SJCRH30 (cell line): ENCODE measurements at places on chromosomes 6 and 20. TPM values are rescaled to one million over a fixed set of nuclear protein-coding genes. Genes with fewer than 3 reads are reported as not detected.
A peak's percentile ranks its signal among the peaks of the same experiment; 100 is the strongest.

DNA sequence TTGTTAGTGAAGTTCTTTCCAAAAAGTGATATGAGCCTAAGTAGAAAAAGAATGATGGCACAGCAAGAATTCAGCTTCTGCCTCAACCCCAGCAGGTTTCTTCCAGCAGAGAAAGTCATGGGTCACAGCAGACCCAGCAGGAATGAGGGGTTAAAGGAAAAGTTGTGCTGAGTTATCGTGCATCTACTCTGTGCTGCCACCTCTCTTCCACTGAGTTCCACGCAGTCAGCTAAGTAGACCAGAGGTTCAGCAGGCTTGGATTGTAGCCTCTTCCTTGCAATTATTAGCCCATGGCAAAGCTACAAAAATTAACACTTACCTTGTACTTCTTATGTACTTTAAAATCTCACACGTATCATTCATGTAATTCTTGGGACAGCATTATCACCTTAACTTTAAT is 510.8 kb downstream of the PTPRT start:
- peak; percentile 33 for DNase-seq

DNA sequence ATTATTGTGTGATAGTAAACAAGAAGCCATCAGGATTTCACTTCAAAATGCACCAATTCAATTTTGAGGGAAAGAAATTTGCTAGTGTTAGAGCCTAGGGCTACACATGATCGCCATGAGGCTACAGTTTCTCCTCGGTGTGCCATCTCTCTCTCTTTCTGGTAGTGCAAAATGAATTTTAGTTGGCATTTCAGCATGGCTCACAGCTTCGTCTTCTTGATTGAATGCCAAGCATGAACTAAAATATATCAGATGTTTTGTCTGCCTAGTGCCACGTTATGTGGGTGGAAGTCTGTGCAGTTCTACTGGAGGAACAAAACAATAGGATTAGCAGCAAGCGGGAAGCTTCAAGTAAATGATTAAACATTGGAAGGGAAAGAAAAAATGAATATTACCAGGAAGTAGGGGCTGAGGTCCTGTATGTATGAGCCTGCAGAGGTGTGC is 6.8 kb upstream of the MRAP2 start:
- no peak for DNase-seq

GRCh38 chr6:154550779-154551178 is 40.3 kb upstream of the CNKSR3 start:
- DNase-seq: no peak

CENPB gene
- 34.6 and 36.7 TPM in 2 replicates for total RNA-seq

- peak; percentile 88 for DNase-seq
These were observed 5.8 kb upstream of the USP45 start for GRCh38 chr6:99520855-99521632.

DNA sequence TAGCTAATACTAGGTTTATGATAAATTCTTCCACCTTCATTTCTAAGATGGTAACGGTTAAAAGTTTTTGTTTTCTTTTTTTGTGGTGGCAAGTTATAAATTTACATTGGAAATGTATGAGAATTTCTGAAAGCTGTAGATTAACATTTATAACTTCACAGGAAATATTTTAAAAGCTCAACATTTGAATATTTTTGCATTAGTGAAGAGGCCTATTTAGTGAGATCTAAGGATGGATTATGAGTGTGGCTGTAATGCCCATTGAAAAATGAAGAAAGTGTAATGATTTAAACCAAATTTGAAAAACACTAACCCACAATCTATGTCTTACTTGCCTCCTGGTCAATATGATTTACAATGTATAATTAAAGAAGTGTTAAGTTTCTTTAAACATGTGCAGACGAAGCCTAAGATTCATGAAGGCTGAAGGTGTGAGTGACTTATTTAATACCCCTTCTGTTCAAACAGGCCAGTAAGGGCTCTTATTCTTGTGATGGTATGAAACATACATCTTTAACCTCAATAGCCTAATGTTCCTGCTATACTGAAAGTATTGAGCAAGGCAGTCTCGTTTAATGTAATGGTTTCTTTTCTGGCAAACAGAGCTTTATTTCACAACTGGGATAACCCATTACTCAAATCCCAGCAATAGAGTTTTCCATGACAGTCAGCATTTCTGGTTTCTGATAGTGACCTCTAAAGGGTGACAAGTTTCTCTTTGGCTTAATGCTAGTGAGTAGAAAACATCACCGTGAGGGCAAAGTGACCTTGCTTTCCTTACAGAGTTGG is 13.2 kb downstream of the HDGFL1 start:
- no peak for DNase-seq

RAET1G gene
- not detected in 2 replicates for total RNA-seq

- no peak for DNase-seq
These were observed 72.8 kb upstream of the ADTRP start for GRCh38 chr6:11851387-11851786.

DNA sequence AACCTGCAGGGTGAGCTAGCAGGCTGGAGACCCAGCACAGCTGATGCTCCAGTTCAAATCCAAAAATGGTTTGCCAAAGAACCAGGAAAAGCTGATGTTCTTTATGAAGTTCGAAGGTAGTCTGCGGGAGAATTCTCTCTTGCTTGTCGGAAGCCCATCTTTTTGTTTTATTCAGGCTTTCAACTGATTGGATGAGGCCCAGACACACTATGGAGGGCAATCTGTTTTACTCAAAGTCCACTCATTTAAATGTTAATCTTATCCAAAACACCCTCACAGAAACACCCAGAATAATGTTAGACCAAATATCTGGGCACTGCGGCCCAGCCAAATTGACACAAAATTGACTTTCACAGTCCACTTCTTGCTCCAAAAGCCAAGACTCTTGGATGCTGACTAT is 105.6 kb upstream of the PMEPA1 start:
- no peak for DNase-seq

LRRC73 gene
- 0.14 TPM in 1 of 2 replicates, not detected in the other for total RNA-seq

DNA sequence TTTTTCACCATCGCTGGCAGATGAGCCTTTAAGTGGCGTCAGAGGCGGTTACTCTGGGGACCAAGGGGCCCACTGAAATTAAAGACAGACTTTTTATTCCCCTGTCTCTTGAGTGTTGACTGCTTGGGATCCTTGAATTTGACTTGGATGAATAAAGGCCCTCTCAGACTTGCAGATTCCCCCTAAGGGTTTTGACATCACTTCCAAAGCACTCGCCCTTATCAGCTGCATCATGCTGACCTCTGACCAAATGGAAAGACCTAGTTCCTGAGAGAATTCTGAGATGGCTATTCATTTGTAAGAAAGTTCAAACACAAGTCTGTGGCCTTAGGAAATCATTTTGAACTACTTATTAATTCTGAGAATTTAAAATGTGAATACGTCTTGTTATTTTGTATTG is 13.5 kb upstream of the MOXD1 start:
- no peak for DNase-seq

GRCh38 chr6:74343804-74344203 is 647.8 kb downstream of the CD109 start:
- DNase-seq: no peak

DNA sequence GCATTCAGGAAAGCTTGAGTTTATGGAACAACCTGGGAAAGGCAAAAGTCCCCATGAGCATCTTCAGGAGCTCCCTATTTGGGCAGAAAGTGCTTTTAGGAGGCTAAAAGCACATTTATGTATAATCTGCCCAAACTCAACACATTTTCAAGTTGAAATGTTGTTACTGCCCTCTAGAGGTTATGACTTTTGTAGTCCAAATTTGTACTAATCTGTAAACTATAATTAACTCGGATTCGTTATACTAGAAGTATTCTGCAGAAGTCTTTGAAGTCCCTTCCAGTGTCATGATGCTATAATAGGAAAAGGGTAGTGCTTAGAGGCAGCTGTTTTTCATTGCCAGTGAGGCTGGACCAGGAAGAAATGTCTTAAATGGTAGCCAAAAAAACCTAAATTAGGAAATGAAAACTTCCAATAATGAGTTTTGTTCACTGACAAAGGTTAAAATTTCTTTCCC is 44.8 kb upstream of the EMILIN3 start:
- peak; percentile 54 for DNase-seq

RXRB gene
- 24.4 and 25.9 TPM in 2 replicates for total RNA-seq

GPR63 gene
- 8.7 and 9.8 TPM in 2 replicates for total RNA-seq

- DNase-seq: no peak
These were observed 2.4 kb downstream of the MICAL1 start for GRCh38 chr6:109453156-109453555.

PAK5 gene
- not detected in 2 replicates for total RNA-seq

AVP gene
- total RNA-seq: not detected in 2 replicates

BANF2 gene
- not detected in 2 replicates for total RNA-seq

HSPA1L gene
- total RNA-seq: 0.10 and 0.14 TPM in 2 replicates

GRCh38 chr6:85126485-85127167 is 323.3 kb upstream of the NT5E start:
- DNase-seq: peak; percentile 79

GRCh38 chr20:3237958-3238615 is 903 bp downstream of the SLC4A11 start:
- no peak for DNase-seq

TRERF1 gene
- total RNA-seq: 1.3 and 1.5 TPM in 2 replicates

THEMIS gene
- 0.02 TPM in 1 of 2 replicates, not detected in the other for total RNA-seq

GRCh38 chr6:89045576-89045975 is 35.0 kb upstream of the PNRC1 start:
- DNase-seq: no peak

GRCh38 chr20:41645372-41645771 is 27.2 kb upstream of the CHD6 start:
- DNase-seq: no peak

C20orf202 gene
- not detected in 2 replicates for total RNA-seq

PRKN gene
- not detected in 2 replicates for total RNA-seq

GRCh38 chr20:53829255-53829723 is 235.7 kb upstream of the ZNF217 start:
- DNase-seq: peak; percentile 60

CST4 gene
- not detected in 2 replicates for total RNA-seq

DNA sequence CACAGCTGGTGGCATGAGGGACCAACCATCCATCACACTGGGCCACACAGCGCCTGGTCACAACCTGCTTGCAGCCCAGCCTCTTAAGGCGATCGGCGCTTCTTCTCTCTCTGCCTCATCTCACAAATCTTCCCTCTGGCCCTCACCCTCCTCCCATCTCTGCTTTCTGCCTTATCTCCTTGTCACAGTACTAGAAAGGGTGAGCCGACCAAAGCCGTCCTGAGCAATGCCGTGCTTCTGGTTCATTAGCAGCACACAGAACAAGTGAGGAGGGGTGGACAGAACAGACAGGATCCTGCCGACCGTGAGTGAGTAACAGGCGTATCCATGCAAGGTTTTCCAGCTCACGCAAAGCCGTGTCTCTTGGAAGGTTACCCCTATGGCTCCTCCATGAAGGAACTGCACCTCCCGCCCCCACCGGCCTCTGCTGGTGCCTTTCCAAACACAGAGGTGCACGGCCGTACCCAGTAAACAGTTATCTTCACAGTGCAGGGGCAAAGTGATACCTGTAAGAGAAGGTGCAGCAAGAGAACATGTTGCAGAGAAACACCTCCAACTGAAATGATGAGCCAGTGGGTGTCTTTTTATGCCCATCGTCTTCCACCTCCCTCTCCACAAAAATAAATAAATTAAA is 331.7 kb downstream of the FARS2 start:
- DNase-seq: no peak

LTB gene
- not detected in 2 replicates for total RNA-seq

SYCP2L gene
- total RNA-seq: 3.0 and 3.5 TPM in 2 replicates

NKAIN2 gene
- total RNA-seq: not detected in 2 replicates

GRCh38 chr20:56155625-56156024 is 92.9 kb upstream of the MC3R start:
- DNase-seq: no peak

IMPG1 gene
- 0.25 and 0.65 TPM in 2 replicates for total RNA-seq

DNA sequence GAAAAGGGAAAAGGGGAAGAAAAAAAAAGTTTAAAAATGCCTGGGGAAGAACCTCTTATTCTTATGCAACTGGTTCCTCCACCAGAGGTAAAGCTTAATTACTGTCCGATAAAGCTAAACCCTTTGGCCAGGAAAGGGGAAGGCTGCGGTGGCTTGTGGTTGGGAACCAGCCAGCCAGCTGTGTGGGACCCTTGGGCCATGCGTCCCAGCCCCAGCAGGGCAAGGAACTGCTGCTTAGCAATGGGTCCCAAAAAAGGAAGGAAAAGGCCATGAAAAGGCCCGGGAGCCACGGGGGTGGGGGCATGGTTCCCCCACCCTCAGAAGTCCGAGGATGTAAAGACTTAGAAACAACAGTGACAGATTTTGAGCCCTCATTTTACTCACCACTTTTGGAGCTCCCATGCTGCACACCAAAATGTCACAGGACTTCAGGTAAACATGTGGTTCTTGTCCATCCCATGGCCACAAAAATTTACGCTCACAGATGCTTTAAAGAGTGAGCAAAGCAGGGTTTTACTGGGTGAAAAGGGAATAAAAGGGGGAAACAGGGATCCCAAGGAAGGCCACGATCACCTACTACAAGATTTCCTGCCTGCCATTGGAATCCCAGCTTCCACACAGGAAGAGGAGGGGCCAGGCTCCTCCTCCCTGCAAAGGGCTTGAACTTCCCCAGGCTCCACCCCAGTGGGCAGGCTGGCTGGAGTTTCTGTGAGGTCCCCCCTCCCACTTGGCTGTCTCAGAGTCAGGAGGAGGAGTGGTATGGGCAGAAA is 1234.7 kb upstream of the GJE1 start:
- peak; percentile 90 for DNase-seq

DNA sequence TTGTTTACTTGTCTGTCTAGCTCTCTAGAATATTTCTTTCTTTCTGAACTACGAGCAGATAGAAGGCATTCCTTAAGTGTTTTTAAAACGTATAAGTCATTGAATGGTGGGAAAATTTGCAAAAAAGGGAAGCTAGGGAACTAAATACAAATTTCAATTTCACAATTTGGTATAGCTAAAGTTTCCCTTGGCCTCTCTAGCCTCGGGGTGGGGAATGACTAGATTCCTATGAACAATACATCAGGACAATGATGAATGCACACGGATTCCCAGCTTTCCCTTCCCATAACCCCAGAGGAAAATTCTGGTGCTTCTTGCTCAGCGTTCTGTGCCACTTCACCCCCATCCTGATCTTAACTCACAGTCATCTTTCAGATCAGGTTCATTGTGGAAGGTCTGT is 113.3 kb upstream of the ASF1A start:
- no peak for DNase-seq
